ENCODE measurements at places on chromosomes 7 and 10.
A peak's percentile ranks its signal among the peaks of the same experiment; 100 is the strongest.

- no peak for DNase-seq
These were observed 7.8 kb downstream of the PROSER2 start for GRCh38 chr10:11830836-11831519.

- DNase-seq, result no peak
These were observed 20.3 kb upstream of the SAMD8 start for GRCh38 chr10:75091146-75091545.

DNA sequence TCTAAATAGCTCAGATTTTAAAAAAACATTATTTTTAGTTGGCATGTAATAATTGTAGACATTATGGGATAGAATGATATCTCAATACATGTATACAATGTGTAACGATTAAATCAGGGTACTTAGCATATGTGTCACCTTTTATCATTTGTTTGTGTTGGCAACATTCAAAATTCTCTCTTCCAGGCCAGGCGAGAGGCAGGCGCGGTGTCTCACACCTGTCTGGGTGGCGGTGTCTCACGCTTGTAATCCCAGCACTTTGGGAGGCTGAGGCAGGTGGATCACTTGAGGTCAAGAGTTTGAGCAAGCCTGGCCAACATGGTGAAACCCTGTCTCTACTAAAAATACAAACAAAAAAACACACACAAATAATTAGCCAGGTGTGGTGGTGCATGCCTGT lies 151.7 kb downstream of the RTKN2 start:
- peak; percentile 45 for DNase-seq

GRCh38 chr10:113775686-113776294 lies 24.3 kb downstream of the PLEKHS1 start:
- DNase-seq, result no peak

- DNase-seq, result no peak
These were observed 93.3 kb downstream of the EMX2 start for GRCh38 chr10:117635826-117636225.

DNA sequence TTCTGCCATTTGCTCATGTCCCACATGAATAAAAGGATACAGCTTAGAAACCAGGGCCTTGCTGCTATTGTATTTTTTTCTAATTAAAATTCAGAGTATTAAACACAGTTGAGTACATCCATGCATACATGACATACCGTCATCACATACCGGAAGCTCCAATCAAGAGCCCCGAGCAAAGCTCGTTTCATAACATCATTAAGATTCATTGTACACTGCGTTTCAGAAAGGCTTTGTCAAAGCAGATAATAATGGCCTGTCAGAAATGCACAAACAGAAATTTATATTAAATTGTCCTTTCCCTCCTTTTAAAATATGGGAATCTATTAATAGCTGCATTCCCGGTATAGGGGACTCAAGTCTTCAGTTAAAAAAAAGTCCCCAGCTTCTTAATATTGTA lies 103.4 kb downstream of the PRTFDC1 start:
- no peak for DNase-seq

- no peak for DNase-seq
These were observed 109.6 kb downstream of the PTPRE start for GRCh38 chr10:128016423-128017060.

GRCh38 chr7:78510580-78511188 lies 712.1 kb downstream of the PHTF2 start:
- DNase-seq, result peak; percentile 36

DNA sequence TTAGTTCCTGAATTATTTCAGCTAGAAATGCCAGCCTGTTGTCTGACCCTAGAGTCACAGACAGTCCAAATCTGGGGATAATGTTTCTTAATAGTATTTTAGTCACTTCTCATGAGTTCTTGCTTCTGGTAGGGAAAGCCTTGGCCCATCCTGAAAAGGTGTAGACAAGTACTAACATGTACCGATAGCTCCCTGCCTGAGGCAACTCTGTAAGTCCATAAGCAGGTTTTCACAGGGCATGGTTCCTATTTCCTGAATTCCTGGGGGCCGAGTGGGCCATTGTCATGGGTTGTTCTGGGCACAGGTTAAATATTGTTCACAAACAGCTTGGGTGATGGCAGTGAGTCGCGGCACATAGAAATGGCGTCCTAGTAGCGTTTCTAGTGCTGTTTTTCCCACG lies 3.1 kb upstream of the ZNF117 start:
- DNase-seq, result no peak

DNA sequence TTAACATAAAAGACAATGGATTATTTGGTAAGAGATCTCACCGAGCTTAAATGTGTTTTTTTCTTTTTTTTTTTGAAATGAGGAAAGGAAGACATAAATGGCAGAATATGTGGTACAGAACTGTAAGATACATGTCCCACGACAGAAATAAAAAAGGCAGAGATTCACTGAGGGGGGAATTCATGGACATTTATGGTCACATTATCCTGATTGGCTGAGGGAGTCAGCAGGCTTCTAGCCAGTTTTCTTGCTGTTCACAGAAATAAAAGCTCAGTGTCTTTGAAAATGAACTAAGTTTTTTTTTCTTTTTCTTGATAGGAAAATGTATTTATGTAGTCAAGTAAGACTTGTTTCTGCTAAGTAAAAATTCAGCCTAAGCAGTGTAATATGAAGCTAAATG lies 8.2 kb upstream of the FAS start:
- no peak for DNase-seq

DNA sequence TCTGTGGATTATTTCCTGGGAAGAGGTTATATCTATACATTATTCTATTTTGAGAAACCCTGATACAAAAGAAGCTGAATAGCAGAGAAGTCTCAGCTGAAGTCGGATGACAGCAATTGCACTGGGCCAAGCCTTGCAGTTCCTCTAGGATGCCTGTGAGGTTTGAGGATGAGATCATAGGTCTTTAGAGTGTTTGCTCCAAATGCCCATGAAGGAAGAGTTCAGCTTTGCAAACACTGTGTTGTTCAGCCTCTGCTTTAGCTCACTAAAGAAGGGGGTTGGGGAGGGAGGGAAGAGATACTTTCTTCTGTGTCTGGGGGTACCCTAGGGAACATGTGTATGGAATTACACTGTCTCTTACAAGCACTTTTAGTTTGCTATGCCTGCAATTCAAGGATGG lies 282.5 kb upstream of the NRP1 start:
- DNase-seq, result no peak

DNA sequence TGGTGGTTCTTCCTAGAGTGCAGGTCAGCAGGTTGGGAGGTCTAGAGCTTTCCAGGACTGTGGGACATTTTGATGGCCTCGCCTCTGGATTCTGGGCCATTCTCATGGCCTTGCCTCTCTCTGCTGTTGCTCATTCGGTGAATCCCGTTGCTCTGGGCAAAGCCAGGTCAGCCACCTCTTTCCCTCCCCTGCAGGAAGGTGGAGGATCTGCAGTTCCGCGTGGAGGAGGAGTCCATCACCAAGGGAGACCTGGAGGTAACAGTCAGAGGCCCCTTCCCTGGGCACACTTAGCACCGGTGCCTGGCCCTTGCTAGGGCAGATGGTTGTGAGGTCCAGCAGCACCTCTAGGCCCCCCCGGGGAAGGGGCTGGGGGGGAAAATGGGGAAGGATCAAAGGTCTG lies 74.9 kb downstream of the CLIP2 start:
- no peak for DNase-seq

DNA sequence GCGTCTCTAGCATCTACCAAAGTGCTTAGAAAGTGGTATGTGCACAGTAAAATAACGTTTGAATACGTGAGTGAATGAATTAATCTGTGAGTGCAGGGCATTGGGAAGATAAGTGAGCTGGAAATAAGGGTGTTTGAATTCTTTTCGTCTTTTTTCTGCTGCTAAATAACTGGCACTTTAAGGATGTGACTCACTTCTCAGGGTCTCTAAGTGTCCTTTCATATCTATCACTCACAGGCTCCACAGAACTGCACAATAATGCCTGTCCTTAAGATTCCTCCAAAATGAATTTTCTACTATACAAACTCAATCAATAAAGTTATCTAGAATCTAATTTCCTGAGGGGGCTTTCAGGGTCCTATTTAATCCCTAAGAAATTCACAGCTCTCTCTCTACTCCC lies 3.2 kb upstream of the DGKB start:
- no peak for DNase-seq

- DNase-seq, result no peak
These were observed 51.5 kb downstream of the CCDC71L start for GRCh38 chr7:106609416-106609815.

GRCh38 chr7:47540387-47541350 lies 41.2 kb downstream of the TNS3 start:
- DNase-seq, result no peak

DNA sequence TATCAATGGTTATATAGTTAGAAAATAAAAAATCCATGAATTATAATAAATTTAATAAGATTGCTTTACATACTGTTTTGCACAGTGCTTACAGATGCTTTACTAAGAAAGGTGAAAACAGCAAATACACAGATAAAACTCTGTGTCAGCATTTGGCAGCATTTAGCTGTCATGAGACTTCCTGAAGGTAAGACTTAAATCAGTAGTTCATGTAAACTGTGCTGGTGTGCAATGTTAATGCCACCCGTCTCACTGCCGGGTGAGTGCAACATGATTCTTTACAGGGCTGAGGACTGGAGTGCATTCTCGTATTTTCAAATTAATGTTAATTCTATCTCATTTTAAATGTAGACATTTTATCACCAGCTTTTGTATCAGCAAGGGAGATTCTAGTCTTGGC lies 326.2 kb upstream of the POT1 start:
- no peak for DNase-seq

DNA sequence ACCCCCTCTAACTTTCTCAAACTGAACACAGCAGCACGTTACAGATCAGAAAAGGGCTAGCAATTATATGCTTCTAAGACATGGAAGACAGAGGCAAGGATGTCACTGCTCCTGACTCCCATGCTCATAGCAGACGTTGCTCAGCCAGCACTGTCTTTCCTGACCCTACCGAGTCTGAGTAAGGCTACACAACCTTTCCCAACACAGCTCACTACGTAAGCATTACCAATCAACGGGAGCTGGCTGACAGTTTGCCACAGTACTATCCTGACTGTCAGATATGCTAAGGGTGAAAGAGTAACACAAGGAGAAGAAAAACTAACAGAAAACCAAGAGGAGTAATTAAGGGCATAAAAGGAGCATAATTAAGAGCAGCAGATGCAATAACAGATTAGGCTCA lies 171.2 kb downstream of the CHCHD3 start:
- DNase-seq, result no peak

GRCh38 chr10:71679425-71679824 lies 40.2 kb downstream of the C10orf105 start:
- DNase-seq, result no peak

GRCh38 chr7:52781250-52781649 lies 254.2 kb upstream of the POM121L12 start:
- no peak for DNase-seq

GRCh38 chr7:1531263-1531978 lies 919 bp downstream of the MAFK start:
- DNase-seq, result peak; percentile 13

- no peak for DNase-seq
These were observed 101.4 kb upstream of the STEAP1B start for GRCh38 chr7:22601408-22601807.
